NCI-H526 treated with DMSO at 0.1 percent for 48 hours (cell line): ENCODE measurements at places on chromosomes 12 and 14.

- no peak for DNase-seq
These were observed 166.0 kb downstream of the RPS29 start for GRCh38 chr14:49420201-49420600.

DNA sequence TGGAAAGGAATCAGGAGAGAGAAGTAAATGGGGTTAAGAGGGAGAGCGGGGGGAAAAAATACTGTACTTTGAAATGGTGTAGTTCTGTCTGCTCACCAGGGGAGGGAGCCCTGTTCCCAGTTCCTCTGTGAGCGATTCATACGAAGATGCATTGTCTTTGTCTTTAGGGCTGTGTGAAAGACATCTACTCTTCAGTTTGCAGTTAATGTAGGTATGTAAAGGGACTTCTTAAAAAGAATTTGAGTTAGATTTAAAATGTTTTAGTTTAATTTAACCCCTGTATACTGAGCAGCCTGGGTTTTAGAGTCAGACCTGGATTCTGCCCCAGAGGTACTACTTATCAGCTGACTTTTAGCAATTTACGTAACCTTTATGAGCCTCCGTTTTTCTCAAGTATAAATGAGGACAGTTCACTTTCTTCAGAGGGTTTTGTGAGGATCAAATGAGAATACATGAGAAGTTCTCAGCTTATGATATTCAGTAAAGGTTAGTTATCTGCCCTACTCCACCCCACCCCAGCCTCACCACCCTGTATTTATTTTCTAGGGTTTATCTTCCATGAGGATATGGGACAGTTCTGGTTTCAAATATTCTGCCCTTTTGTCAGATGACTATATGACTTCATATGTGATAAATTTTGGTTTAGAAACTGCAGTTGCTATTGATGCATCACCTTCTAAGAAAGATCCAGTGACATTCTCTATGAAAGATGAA lies 82.5 kb upstream of the EVL start:
- peak; percentile 51 for DNase-seq

DNA sequence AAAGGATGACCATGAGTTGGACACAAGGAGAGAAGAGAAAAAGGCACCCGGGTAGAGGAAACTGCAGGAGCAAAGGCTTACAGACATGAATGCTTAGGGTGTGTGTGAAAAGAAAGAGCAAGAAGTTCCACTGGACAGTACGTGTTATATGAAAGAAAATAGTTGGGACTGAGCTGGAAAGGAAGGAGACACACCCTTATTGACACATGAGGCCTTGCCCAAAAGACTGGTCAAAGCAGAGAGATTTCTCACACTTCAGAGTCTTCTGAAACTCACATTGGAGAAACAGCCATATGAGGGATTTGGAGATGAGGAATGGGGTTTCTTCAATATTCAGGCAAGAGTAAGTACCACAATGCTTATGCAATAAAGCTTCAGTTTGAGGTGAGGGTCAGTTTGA lies 56.0 kb downstream of the TTC9 start:
- DNase-seq, result no peak

GRCh38 chr12:110921262-110921661 lies 883 bp upstream of the MYL2 start:
- no peak for DNase-seq

DNA sequence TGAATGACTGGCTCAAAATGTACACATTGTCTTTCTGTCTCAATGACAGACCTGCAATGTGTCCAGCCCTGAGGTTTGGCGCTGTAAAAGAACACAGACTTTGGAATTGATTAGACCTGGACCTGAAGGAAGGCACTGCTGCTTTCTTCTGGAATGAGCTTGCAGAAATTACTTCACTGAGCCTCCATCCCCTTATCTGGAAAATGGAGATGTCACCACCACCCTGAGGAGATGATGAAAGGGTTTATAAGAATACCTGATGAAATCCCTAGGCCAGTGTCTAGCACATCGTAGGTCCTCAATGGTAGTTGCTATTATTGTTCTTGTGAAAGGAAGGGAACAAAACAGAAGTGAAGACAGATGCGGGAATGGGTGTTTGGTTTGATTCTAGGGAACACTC lies 9.7 kb upstream of the WSB2 start:
- no peak for DNase-seq

DNA sequence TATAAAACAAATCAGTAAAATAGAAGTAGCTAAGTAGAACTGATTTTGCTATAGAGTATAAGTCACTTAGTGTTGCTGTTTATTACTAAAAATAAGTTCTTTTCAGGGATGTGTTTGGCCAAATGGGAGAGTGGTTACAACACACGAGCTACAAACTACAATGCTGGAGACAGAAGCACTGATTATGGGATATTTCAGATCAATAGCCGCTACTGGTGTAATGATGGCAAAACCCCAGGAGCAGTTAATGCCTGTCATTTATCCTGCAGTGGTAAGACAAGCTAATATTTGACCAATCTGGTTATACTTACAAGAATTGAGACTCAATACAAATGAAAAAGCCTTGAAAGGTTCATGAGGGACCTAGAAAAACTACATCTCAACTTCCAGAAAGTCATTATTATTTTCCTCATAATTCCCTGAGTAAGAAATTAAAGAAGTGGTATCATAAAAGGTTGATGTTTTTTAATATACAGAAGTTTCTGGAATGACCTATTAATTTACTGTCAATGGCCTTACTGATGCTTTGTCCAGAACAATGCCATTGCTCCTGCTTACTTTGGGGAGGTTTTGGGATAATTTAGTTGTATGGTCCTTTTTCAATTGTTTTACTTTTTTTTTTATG lies 1.9 kb downstream of the LYZ start:
- no peak for DNase-seq

GRCh38 chr14:60396718-60397343 lies 89.0 kb downstream of the C14orf39 start:
- no peak for DNase-seq

DNA sequence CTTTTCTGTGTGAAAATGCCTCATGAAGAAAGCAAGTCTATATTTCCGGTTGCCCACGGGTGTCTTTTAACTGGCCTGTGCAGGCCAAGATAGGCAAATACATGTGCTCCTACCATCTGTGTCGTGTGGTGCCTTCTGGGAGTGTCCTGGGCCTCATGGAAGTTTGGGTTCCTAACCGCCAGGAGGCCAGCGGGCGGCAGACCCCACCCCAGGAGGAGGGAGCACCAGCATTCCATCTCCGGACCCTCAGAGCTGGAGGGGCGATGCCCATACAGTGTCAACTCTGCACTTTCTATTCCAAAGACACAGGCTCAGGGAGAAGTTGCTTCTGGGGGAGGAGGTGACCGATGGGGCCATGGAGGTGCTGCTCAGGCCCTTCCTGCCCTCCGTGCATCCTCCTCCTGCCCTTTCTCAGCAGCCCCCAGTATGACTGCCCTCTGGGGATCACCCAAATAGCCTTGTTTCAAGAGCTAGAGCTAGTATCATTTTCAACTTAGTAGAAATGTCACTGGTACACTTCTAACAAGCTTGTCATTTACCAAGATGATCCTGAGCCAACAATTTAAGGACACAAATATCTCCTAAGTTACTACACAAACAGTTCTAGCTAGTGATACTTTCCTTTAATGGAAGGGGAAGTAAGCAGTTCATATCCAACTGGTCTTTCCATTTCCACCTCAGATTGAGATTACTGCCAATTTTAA lies 17.8 kb downstream of the CCDC92 start:
- DNase-seq, result no peak

DNA sequence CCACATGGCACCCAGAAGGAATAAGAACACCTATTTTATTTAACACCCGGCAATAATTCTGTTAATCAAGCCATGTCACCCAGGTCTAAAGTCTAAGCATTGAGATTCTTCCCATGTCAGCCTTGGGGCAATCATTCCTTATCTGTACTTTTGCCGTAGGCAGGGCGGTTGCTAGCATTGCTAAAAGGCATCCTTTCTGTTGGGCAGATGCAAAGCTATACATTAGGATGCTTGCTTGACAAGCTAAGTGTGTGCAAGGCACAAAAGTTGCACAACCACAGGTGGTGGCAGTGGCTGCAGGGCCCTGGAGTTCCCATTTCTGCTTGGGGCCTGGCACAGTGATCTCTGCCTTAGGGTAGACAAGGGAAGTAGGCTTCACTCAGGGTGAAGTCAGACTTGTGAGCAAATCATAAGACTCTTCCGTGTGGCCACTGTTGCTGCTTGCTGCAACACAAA lies 12.5 kb upstream of the GALNT6 start:
- no peak for DNase-seq

DNA sequence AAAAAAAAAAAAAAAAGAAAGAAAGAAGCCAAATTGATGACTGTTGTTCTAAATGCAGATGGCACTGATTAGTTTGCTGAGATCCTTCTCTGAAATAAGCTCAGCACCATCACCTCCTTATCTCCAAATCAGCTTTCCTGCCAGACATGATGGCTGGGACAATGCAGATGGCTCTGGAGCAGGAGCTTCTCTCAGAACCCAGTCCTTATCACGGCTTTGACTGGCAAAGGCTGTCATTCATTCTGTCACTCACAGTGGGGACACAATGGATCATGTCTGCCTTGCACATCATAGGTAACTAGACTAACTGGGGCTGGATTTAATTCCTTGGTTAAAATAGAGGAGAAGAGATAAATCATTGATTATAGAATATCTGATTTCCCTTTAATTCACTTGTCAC lies 146.3 kb downstream of the PDZRN4 start:
- DNase-seq, result no peak

DNA sequence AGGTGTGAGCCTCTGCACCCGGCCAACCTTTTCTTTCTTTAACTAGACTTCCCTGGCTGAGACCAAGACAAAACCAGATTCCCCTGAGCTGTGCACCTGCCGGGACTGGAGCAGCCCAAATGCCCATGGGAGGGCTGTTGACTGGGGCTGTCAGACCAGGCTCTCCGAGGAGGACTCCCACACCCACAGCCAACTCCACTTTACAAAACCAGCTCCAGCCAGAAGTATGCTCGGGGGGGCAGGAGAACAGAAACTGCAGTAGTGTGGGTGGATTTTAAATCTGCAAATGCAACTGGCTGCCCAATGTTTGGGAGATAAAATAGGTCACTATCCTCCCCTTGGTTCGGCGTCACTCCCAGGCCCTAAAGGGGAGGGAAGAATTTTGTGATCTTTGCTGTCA lies 78.5 kb downstream of the VCPKMT start:
- DNase-seq, result no peak

DNA sequence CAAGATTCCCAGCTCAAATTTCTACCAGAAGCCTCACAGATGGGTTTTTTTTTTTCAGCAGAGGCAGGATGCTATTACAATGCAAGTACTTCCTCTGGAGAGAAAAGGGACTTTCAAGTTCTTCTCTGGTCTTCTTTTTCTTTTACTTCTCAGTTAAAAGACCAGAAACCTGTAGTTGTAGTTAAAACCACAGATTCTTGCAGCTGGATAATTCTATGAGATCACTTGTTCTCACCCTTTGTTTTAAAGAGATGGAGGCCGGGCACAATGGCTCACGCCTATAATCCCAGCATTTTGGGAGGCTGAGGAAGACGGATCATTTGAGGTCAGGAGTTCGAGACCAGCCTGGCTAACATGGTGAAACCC lies 47.6 kb upstream of the OVCH1 start:
- DNase-seq, result no peak

DNA sequence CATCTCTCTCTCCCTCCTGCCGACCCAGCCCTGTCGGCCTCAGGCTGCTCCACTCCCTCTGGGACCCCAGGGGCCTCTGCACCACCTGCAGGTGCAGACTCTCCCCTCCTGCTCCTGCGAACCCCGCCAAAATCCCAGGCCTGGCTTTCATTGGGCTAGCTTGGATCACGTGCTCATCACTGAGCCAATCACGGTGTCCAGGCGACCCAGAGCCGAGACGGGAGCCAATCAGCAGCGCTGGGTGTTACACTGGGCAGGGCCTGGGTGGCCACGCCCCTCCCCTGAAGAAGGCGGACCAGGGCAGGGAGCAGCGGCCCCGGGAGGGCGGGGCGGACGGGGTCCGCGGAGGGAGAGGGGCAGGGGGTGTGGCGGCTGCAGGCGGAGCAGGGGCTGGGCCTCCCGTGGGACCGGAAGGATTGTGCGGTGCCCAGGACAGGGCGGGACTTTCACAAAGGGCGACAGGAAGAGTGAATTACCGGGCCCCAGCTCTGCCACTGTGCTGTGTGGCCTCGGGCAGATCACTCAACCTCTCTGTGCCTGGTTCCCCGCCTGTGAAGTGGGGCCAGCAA lies 66.6 kb upstream of the FBRSL1 start:
- peak; percentile 46 for DNase-seq

GRCh38 chr14:73344319-73344718 lies 107.0 kb downstream of the PAPLN start:
- DNase-seq, result no peak

DNA sequence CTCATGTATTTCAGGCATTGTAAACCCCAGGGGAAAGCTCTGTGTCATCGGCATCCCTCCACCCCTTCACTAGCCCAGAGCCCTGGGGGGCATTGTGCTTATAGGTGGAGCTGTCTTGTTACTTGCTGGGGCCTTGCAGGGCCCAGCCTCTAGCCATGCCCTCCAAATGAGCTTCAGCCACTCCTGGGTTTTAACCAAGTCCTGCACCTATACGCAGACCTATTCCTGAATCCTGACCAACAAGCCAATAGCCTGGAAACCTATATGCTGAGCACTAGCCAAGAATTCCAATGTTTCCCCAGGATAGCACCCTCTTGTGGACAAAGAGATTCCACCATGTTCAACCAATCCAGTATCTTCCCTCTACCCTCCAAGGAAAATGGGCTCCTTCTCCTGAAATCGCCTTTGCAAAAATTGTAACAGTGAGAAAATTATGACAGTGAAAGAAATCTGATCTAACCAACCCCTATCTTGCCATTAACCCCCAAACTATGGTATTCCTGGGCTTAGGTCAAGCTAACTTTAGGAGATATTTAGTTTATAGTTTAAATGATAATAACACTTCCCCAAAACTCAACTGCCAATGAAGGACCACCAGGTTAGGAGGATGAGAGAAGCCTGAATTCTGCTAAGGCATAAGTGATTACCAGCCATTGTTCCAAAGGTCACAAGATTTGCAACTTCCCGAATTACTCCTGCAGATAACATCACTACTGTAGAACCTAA lies 55.5 kb downstream of the TTC7B start:
- DNase-seq, result peak; percentile 27

DNA sequence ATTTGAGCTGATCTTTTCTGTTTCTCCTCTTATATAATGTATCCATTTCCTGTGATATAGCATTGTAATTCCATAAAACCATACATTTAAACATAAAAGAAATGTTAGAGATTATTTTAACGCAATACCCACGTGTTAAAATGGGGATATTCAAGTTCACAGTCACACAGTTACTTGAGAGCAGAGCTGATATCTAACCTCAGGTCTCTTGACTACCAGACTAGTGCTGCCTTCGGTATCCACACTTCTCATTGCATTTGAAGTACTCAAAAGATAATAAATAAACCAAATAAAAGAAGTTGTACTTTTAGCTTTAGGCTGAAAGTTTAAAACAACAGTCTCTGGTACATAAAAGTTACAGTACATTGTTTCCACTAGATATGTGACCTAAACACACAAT lies 2.9 kb downstream of the CLECL1 start:
- DNase-seq, result no peak

- DNase-seq, result no peak
These were observed 11.9 kb upstream of the BCL7A start for GRCh38 chr12:122009741-122010140.

- peak; percentile 20 for DNase-seq
These were observed 290.3 kb downstream of the NAV3 start for GRCh38 chr12:78120866-78121560.
